ENCODE measurements at places on chromosomes 5 and 9.
A peak's percentile ranks its signal among the peaks of the same experiment; 100 is the strongest.

DNA sequence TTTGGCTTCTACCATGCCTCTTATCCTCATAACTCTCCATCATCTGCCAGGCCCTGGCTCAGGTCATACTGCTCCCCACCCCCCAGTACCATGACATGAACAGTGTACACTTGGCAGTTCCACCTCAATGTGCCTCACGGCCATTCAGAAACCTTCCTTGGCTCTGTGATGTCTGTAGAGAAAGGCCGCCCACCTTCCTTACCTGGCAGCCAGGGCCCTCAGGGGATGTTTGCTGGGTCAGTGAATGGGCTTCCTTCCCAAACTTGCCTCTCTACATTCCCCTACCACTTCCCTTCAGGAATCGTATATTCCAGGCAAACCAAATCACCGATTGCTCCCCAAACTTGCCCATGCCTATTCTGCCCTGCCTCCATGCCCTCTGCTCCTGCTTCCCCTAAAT lies 101.1 kb downstream of the PSD2 start:
- no peak for DNase-seq

- DNase-seq = no peak
Measured at GRCh38 chr5:135759149-135759784, 75.2 kb upstream of the SLC25A48 start.

GRCh38 chr5:108003178-108003577 lies 332.4 kb upstream of the EFNA5 start:
- peak; percentile 49 for DNase-seq

GRCh38 chr9:136691316-136692184 lies 4.3 kb upstream of the AGPAT2 start:
- DNase-seq = no peak

GRCh38 chr9:127096208-127096607 lies 26.2 kb downstream of the ANGPTL2 start:
- DNase-seq = no peak

GRCh38 chr5:55610542-55610941 lies 75.8 kb upstream of the PLPP1 start:
- no peak for DNase-seq

DNA sequence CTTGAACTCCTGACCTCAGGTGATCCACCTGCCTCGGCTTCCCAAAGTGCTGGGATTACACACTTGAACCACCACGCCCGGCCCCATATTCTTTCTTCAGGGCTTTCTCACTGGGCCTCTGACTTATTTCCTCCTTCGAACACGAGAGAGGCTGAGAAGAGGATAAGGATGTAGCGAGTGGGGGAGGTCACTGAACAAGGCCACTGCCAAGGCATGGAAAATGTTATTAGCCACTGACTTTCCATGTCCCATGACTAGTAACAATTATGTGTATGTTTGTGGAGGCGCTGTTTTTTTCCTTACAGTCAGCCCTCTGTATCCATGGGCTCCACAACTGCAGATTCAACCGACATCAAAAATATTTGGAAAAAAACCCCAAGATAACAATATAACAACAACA lies 12.3 kb upstream of the FCHSD1 start:
- DNase-seq = no peak

DNA sequence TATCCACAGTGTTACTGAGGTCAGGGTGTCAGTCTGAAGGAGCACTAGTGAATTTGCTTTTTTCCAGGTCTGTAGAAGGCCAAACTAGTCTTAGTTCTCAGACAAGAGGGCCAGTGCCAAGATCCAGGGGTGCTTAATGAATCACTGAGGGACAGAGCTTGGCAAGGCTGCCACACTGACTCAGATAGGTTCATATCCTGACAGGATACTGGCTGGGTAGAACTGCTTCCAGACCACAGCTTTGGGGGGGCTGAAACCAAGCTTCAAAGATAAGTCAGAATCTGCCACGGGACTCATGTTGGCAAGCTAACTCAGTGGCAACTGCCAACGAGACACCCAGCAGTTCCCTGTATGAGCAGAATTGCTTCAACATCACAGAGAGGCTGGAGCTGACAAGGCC lies 1125.4 kb downstream of the EFNA5 start:
- DNase-seq = peak; percentile 5

DNA sequence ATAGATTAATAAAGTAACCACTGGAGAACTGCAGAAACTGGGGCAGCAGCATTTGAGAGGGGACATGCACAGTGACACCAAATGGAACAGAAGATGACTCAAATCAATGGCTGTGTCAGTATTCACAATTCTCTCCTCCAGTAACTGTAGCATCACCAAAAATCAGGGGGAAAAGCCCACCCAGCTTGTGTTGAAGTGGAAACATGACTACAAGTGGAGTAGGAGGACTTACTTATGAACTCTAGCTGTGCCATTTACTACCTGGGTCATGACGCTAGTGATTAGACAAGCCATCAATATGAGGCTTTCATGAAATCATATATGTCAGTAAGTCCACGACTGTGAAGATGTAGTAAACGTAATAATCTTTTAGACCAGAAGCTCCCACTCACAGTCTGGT lies 199.8 kb upstream of the PTGER4 start:
- no peak for DNase-seq

GRCh38 chr5:59829386-59829785 lies 64.1 kb downstream of the PDE4D start:
- DNase-seq = peak; percentile 67

DNA sequence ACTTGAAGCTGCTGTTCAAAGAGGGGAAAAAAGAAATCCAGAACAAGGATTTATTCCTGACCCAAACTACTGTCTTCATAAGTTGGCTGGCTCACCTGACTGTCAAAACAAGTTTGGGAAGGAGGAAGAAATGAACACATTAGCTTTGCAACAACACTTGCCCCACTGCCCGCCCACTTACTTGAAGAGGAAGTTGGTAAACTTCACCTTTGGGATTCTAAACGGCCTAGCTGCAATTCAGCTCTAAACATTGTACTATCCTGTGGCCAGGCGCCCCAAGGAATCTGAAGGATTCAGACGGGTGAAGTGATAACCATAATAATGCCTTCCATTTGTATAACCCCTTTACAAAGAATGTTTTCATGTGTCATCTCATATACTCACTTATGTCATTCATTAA lies 199.4 kb downstream of the ARRDC3 start:
- no peak for DNase-seq

- no peak for DNase-seq
Measured at GRCh38 chr5:155394727-155395126, 381.2 kb downstream of the KIF4B start.

- peak; percentile 57 for DNase-seq
Measured at GRCh38 chr9:88691811-88692210, 156.8 kb downstream of the NXNL2 start.
